MCF 10A (cell line): ENCODE measurements at places on chromosomes 5 and 9.
A peak's percentile ranks its signal among the peaks of the same experiment; 100 is the strongest.

- DNase-seq: peak; percentile 92
These were observed 43.1 kb downstream of the SPATA31D1 start for GRCh38 chr9:82031538-82032280.

GRCh38 chr5:5675511-5675910 lies 253.0 kb downstream of the ICE1 start:
- no peak for DNase-seq

DNA sequence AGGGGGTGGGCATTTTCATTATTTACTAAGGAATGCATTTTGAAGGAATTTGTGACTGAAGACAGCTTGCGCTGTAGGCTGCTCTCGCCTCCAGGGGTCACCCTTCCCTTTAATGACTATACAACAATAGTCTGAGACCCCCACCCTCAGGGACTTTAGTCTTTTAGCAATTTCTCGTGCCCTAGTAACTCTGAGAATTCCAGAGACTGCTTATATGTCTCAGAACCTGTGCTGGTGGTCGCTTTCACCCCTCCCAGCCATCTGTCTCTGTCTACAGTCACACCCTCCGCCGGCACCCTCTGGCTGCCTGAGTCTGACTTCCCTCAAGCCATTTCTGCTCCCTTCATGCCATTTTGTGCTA lies 671.4 kb downstream of the NR2F1-AS1 start:
- DNase-seq: no peak

- DNase-seq: no peak
These were observed 379.4 kb downstream of the SPATA31D1 start for GRCh38 chr9:82367929-82368328.

DNA sequence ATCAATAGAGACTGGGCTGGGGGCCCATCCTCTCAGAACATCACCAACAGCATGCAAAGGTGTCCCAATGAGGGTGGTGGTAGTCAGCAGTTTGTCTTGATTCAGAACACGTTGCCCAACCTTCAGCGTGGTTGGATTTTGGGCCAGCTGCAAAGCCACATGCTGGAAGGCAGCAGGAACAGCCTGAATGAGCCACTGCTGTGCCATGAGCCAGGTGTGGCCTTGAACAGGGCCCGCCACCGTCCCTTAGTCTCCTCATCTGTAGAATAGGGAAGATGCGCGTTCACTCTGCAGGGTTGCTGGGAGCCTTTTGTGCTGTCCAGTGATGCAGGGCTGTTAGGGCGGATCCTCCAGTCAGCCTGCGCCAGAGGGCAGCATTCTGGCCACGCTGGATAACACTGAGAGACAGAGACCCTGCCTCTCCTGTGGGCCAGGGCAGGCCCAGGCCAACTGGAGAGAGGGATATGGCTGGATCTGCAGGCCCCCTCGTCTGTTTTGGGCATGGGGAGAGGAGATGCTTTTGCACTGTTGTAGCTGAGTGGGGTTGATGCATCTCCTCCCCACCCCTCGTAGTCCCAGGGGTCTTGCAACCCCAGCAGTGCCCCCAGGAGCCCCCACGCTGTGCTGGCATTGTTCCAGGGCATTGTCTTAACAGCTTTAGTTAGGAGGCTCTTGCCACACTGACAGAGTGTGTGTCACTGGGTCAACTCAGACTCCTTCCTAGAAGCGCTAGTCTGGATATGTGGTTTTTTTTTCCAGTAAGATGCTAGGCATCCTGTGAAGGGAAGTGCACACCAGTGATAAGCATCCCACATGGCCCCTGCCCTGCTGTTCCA lies 42.1 kb downstream of the SLC46A2 start:
- no peak for DNase-seq

- DNase-seq: no peak
These were observed 142.5 kb upstream of the LRRTM2 start for GRCh38 chr5:139017624-139018023.

- DNase-seq: no peak
These were observed 228.3 kb downstream of the ARHGAP26 start for GRCh38 chr5:142998316-142999020.

DNA sequence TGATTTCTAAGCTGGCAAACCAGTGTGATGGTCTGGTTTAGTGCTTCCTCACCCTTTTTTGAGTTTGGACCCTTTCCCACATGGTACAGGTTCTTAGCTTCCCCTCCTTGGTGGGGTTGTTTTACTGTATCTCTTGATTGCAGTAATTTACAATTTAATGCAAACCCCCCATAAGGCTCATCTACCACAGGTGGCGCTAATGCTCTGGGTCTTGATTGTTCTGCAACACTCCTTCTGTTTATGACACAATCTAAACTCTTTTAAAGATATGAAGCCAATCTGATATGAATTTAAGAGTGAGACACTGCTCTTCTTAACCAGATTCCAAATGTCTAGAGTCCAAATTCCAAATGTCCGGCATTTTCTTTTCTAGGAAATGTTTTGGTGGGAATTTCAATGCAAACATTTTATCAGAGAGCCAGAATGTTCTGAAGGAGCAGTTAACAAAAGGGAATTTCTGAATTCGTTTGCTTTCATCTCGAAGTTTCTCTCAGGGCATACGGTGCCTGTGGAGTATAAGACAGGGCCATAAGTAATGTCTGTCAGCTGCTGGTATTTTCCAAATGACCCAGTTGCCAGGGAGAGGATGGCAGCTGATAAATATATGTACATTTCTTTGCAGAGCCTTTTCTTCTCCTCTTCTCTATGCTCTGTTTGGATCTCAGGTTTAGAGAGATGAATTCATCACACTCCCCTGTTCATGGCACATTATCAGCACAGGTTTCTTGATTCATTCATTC lies 246.8 kb downstream of the ARHGAP26 start:
- DNase-seq: peak; percentile 85

DNA sequence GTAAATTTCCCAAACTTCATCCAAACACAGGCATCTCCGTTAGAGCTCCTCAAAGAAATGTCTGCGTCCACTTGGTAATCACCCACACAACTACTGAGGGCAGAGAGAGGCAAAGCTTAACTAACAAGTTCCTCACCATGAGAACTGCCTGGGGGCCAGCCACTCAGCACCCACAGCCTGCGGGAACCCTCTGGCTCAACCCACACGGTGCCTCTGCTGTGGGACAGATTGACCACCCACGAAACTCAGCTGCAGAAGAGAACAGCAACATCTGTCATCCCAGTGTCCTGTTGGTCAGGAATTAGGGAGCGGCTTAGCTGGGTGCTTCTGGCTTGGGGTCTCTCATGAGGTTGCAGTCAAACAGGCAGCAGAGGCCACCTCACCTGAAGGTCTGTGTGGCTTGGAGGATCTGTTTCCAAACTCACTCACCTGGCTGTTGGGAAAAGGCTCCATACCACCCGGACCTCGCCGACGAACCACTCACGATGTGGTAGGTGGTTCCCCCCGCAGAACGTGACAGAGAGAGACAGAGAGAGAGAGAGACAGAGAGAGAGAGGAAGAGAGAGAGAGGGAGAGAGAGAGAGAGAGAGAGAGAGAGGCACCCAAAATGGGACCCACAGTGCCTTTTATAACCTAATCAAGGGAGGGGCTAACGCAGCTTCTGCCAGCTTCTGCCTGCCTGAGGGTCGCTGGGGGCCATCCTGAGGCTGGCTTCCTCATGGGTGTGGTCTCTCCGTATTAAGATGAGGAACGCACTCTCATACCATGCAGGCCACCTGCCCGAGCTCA lies 103.5 kb downstream of the OLFM1 start:
- DNase-seq: no peak

DNA sequence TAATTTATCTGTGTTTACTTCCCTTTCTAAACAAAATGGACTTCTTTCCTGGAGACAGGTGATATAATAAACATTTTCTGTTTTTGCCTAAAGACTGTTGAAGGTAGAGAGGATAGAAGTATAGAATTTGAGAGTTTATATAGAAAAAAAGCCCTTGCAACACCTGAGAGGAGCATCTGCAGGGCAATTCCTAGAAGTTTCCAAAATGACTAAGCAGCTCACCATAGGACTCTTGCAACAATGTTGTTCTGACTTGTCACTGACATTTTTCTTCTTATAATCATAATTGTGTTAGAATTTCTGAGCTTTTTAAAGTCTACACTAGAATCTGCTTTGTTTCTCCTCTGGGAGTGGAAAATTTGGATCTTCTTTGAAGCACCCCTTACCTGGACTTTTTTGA lies 216.8 kb downstream of the TUSC1 start:
- peak; percentile 32 for DNase-seq

- DNase-seq: no peak
These were observed 439 bp downstream of the SSBP2 start for GRCh38 chr5:81750308-81751008.

DNA sequence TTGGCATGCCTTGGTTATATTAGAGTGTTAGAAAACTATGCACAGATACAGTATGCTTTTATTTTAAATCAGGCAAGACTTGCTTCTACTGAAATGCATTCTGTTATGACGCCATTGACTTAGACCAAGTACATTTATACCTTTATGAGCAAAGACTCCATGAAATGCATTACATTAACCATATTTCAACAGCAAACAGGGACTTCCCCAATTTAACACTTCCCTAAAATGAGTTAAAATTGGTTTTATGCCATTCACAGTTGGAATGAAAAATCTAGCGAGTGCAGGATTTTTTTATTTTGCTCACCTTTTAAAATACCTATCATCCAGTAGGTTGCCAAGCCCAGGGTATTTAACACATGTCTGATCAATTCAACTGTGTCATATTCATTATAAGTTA lies 272.1 kb upstream of the IZUMO3 start:
- no peak for DNase-seq

GRCh38 chr9:99025616-99026270 lies 79.2 kb upstream of the TGFBR1 start:
- no peak for DNase-seq

GRCh38 chr5:131548176-131548575 lies 86.9 kb downstream of the RAPGEF6 start:
- DNase-seq: no peak

DNA sequence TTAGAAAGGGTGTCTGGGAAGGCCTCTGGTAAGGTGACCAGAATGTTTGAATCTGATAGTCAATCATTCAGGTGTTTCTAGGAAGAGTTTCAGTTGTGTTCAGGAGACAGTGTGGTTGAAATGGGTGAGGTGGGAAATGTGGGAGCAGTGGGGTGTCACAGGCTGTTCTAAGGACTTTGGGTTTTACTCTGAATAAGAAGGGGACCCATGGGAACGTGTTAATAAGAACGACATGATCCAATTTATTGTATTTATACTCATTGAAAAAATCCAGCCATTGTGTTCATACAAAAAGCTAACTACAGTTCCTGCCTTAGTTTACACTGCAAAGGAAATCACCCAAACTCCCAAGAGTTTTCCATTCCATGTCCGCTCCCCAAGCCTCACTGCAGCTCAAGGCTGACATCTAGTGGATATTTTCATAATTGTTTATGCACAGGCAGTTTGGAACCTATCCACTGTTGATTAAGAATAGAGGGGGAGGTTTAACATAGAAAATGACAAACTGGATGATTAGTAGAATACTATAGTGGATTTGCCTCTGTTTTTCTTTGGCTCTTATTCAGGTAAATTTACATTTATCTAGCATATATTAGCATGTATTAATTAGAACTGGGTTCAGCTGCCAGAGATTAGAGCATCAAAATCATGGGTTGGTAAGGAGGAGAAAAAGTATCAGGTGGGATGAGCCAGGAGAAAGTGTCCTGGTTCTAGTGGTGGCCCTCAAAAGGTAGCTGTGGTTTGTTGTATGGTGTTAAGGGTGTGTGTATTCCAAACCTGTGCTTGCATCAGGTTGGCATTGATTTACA lies 17.7 kb downstream of the CAVIN4 start:
- peak; percentile 70 for DNase-seq

- peak; percentile 42 for DNase-seq
These were observed 28.1 kb downstream of the LMNB1 start for GRCh38 chr5:126805063-126805462.

- DNase-seq: peak; percentile 23
These were observed 125.0 kb upstream of the NR5A1 start for GRCh38 chr9:124632077-124632621.

GRCh38 chr9:93814077-93814956 lies 140.8 kb downstream of the BARX1 start:
- DNase-seq: no peak

- no peak for DNase-seq
These were observed 49.6 kb upstream of the TNFSF15 start for GRCh38 chr9:114855488-114855887.

- DNase-seq: peak; percentile 45
These were observed 25.6 kb downstream of the CEP78 start for GRCh38 chr9:78261403-78262001.

DNA sequence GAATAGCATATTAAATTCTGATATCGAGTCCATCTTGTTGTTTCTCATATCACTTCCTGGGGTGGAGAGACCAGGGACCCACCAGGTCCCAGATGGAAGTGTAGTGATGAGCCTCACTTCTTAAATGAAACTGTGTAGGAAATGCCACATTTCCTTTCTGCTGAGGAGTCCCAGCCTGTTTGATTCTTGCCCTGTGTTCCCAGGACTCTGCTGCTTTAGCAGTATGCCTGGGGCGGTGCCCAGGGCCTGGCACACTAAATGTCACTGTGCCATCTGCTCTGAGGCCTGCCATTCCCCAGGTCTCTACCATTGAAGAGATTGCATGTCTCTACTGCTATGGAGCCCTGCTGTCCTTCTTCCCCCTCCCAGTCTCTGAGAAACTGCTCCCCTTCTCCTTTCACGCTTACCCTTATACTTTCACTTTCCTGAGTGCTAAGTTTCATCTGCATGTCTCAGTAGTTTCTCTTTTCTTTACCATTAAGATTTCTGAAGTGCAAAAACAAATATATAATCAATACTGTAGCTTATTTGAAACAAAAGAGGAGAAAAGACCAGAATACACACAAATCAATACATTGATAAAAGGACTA lies 260.4 kb downstream of the GABRB2 start:
- no peak for DNase-seq

DNA sequence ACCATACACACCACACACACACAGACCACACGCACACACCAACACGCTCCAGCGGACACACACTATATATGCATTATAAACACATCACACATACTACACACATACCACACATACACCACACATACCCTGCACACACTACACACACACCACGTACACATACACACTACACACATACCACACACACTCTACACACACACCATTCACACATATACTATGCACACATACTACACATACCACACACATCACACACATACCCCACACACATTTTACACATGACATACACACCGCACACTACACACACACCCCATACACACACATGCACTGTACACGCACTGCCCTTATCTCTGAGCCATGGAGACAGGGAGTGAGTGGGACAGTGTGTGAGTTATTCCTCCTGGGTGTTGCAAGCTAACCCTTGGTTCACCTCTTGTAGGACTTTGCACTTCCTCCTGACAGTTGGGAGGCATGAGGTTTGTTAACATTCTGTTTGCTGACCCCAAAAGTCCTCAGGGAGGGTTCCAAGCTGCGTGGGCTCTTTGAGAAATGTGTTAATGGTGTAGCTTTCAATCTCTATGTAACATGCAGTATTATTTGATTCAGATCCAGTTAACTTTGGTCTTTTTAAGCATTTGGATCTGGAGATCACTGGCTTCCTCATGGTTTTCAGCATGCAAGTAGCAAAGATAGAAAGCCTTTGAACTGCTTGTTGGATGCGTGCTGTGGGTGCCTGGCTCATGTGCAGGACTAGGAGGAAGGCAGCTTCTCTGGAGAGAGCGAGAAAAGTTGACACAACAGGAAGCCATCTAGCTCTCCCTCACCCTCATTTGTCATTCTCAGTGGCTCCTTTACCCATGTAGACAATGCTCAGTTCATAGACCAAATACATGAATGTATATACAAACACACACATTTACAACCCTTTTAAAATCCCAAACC lies 13.7 kb downstream of the IL31RA start:
- no peak for DNase-seq
